ENCODE measurements at places on chromosomes 6 and 20. TPM values are rescaled to one million over a fixed set of nuclear protein-coding genes. Genes with fewer than 3 reads are reported as not detected.

GRCh38 chr6:18515767-18516166 lies 128.6 kb downstream of the RNF144B start:
- DNase-seq = no peak

The EXOC2 gene
- 44.6 TPM for total RNA-seq

DNA sequence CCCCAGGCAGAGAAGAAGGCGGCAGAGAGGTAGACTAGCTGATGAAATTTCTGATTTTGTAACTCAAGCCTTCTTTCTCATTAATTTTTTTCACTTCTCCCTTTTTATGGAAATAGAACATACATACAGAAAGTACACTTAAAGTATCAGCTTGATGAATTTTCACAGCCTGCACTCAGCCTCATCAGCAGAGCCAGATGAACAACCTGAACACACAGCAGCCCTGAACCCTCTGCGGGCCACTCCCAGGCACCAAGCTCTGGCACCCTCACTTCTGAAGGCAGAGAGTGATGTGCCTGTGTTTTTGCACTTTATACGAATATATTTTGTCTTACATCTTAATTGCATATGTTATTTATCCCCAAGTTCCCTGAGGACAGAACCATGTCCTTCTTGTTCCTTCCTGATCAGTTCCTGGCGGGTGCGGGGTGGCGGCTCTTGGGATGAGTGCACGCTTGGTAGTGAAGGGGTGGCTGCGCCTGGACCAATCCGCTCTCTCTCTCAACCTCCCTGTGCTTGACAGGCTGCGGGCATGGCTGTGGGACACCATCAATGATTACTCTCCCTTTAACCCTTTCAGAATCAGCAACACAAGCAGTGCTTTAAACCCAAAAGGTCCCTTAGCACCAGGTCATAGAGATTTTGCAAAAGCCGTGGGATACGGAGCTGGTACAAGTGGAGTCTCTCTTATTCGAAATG lies 34.8 kb upstream of the AFDN start:
- DNase-seq = no peak

- DNase-seq = no peak
These were observed 2.8 kb upstream of the PNPLA1 start for GRCh38 chr6:36266913-36267644.

All from CD4-positive, alpha-beta memory T cell (primary cell).